ENCODE measurements at places on chromosomes 1 and 21. TPM values are rescaled to one million over a fixed set of nuclear protein-coding genes. Genes with fewer than 3 reads are reported as not detected.
A peak's percentile ranks its signal among the peaks of the same experiment; 100 is the strongest.

Gene TMCO2
- total RNA-seq, result not detected

Gene CRNN
- not detected for total RNA-seq

Gene NECTIN4
- total RNA-seq, result not detected

DNA sequence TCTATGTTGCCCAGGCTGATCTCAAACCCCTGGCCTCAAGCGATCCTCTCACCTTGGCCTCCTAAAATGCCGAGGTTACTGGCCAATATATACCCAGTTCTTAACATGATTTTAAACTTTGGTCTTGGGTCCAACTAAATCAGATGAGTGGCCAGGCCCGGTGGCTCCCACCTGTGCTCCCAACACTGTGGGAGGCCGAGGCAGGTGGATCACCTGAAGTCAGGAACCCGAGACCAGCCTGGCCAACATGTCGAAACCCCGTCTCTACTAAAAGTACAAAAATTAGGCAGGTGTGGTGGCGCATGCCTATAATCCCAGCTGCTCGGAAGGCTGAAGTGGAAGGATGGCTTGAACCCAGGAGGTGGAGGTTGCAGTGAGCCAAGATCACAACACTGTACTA, 29.6 kb downstream of the TOMM20 start:
- no peak for DNase-seq

- DNase-seq, result no peak
These were observed 245.7 kb upstream of the JUN start for GRCh38 chr1:59029411-59030167.

DNA sequence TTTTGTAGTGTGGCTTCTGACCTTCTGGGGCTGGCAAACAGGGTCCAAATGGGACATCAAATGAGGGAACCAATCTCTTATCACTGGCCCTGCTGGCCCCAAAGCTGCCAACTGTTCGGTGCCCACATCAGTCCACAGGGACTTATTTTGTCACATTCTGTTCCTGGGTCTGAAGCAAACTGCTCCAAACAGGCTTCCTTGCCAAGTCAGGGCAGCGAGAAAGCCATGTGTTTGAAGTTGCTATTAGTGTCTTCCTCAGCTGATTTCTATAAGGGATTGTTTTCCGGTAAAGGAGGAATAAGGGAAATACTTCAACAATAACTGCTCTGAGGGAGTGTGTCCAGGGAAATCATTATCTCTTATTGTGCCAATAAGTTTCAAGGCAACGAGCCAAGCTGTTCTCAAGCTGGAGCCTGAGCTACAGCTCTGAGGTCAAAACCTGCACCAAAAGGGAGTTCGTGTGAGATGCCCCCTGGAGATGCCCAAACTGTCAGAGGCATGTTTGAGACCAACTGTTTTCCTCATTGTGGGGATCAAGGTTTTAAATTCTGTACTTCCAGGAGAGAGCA, 381.4 kb upstream of the PROX1 start:
- DNase-seq, result no peak

DNA sequence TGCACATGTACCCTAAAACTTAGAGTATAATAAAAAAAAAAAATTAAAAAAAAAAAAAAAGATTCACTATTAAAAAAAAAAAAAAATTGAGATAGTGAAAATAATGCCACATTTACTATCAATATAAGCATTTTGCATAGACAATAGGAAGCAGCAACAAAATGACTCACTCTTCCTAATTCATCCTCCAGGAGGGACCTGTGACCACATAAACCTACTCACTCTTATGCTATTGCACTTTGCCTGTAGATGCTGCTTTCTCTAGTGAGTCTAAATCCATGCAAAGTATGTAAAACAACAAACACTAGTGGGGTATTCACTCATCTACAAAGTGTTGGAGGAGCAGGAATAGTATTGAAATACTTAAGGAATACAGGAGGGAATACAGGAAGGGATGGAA, 2.9 kb downstream of the OR10J5 start:
- no peak for DNase-seq

DNA sequence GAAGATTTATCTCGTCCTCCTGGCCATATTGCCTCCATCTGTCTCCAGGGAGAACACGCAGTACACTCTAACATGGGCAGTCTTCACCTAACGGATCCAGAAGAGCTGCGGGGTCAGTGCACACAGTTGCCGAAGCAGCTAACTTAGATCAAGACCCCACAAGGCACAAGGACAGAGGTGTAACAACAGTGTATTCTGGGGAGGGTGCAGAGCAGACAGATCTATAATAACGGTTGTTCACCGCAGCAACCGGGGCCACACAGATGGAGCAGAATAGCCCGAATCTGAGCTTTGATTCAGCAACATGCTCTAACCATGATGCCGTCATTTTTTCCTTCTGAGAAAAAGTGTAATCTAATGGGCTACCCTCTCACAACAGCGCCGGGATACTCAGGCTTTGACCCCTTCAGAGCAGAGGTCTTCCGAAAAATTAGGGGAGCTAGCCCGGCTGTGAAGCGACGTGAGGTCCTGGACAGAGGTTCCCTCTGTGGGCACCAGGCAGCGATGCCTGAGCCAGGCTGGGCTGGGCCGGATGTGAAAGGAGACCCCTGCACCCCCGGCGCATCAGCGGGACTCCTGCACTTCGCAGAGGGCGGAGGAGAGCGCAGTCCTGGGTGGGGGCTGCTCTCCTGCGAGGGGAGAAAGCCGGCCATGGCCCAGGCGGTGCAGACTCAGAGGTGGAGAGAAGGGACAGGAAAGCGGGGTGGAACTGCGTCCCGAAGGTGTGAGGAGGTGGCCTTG, 57.5 kb downstream of the BCL9 start:
- DNase-seq, result peak; percentile 31

DNA sequence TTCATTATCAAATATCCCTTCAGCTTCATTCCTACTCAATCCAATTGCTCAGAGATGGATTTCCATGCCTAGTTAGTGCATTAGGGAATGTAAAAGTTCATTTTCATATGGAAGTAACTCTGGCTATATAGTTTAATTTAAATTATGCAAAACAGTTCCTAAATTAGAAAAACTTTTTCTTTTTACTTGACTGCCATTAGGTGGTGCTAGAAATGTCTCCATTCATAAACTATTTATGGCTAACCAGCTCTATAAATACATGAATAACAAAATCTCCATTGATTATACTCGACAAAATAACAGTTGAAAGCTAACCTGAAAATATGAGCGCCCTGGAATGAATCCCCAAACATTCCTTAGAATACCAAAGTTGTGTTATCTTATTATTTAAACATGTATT, 311.4 kb downstream of the USH2A start:
- DNase-seq, result no peak

DNA sequence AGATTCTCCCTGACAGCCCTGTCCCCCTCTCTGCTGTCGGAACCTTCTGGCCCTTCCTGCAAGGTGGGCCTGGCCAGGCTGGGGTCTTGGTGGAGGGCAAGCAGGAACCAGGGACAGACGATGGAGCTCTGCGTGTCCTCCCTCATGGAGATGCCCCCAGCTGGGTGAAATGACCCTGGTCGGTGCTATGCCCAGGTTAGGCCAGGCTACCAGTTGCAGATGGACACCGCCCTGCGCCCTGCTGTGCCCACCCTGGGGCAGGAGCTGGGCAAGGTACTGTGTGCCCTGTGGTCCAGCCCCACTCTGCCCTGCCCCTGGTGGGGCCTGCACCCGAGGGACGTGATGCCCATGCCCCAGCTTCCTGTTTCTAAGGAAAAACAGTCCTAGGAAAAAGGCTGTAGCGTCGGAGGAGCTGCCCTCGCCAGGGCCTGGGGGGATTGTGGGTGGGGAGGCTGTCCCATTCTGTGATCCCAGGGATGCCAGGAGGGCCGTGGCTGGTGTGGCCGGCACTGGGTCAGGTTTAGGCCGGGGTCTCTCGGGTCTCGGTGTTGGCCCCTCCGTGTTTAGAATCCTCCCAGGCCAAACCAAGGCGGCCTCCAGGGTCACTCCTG, 77.6 kb downstream of the MORN1 start:
- DNase-seq, result no peak

Gene DNAJC16
- total RNA-seq, result 18.8 TPM

- DNase-seq, result no peak
These were observed 276.4 kb upstream of the PLXNA2 start for GRCh38 chr1:208520438-208521099.

Gene SLC16A4
- 0.39 TPM for total RNA-seq

DNA sequence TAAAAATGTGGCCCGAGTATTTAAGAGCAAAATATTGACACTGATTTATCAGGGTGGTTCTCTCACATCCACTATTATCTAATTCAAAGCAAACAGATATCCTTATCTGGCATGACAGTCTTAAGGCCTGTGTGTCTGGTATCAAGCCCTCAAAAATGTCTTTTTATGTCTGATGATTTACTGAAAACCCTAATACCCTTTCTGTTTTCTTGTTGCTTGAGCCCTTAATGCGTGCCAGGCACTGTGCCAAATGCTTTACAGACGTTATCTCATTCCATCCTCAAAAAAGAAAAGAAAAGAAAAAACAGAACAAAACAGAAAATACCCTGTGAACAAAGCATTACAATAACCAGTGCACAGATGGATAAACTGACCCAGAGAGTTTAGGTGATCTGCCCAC, 5.7 kb downstream of the DUSP23 start:
- DNase-seq, result no peak

DNA sequence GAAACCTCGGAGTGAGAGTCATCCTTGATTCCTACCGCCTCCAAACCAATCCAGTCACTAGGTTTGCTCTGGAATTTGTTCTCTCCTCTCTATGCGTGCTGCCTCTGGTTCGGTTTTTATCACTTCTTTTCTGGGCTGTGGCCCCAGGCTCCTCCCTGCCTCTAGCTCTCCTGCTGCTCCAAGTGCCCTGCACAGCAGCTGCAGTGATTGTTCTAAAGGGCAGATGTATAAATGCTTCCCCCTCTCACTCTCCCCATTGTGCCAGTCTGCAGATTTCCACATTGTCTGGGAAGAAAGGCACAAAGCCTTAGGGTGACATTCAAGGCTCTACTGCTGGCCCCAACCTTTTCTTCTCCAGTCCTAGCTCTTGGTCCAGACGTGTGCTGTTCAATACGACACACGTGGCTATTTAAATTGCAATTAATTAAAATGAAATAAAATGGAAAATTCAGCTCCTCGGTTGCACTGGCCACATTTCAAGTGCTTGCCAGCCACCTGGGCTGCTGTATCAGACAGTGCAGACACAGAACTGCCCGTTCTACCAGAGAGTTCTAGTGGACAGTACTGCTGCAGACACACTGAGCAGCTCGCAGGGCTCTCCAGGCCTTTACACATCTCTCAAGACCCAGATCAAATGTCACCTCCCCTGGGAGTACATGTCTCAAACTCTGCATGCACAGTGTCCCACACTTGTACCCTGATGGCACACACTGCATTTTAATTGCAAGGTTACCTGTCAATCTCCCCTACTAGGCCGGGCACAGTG, 12.4 kb downstream of the TRIM62 start:
- no peak for DNase-seq

GRCh38 chr21:42737951-42738590, 84.7 kb downstream of the PDE9A start:
- DNase-seq, result peak; percentile 8

DNA sequence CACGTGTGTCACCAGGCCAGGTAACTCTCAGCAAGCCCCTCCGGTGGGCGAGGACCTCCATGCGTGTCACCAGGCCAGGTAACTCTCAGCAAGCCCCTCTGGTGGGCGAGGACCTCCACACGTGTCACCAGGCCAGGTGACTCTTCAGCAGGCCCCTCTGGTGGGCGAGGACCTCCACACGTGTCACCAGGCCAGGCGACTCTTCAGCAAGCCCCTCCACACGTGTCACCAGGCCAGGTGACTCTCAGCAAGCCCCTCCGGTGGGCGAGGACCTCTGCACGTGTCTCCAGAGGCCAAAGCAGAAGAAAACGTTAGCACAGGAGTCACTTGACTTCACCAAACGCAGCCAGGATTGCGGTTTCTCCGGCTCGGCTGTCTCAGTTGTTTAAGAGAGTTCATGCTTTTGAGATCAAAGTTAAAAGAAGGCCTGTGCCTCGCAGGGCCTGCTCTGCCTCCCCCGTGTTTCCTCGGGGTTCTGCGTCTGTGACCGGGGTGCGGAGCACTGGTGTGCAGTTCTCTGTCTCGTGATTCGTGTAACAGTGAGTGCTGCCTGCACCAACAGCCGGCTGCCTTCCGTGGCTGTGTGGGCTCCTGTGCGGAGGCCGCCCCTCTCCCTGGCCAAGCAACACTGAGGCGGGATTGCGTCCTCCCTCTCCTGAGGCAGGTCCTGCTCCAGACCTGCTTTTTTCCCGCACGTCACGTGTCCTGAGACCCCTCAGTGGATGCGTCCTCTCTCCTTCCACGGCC, 56.6 kb downstream of the PRKCZ start:
- no peak for DNase-seq

- DNase-seq, result no peak
These were observed 28.7 kb upstream of the DYRK1A start for GRCh38 chr21:37337831-37338230.

- no peak for DNase-seq
These were observed 86.7 kb downstream of the GALNT2 start for GRCh38 chr1:230153641-230154296.

DNA sequence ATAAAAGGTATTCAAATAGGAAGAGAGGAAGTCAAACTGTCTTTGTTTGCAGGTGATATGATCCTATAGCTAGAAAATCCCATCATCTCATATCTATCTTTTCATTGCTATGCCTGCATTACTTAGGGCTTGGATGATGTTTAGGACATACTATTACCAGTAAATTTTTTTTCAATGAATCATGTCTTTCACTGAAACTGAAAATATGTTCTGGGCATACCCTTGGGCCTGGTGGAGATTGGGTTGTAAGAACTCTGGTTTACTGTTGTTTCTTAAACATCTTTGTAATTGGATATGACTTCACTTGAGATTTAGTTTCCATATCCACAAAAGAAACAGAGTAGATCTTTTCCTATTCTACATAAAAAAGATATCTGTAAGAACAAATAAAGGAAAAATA, 502.2 kb upstream of the PRMT6 start:
- no peak for DNase-seq

- DNase-seq, result no peak
These were observed 1530.9 kb upstream of the TPTE start for GRCh38 chr21:8990326-8991087.

DNA sequence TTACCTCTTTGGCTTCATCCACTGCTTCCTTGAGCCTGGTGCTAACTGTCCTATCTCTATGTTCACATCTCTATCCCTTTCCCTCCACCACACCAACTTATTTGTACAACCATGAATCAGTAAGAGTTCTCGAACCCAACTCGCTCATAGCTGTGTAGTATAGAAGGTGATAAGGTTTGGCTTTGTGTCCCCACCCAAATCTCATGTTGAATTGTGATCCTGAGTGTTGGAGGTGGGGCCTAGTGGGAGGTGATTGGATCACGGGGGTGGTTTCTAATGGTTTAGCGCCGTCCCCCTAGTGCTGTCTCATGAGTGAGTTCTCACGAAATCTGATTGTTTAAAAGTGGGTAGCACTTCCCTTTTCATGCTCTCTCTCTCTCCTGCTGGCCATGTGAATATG, 235.6 kb upstream of the FMN2 start:
- DNase-seq, result no peak

- DNase-seq, result no peak
These were observed 41.7 kb downstream of the COL24A1 start for GRCh38 chr1:86114816-86115400.

GRCh38 chr1:93845538-93846205, 33.3 kb downstream of the DNTTIP2 start:
- no peak for DNase-seq

Gene NPHS2
- not detected for total RNA-seq

- no peak for DNase-seq
These were observed 126.5 kb downstream of the AKT3 start for GRCh38 chr1:243723458-243724043.
